Stimulated activated effector memory CD8-positive, alpha-beta T cell treated with anti-CD3 and anti-CD28 coated beads, Interleukin-12 subunit alpha, Interleukin-12 subunit beta, amount 100 ng/mL, for 72 hours (primary cell): ENCODE measurements at places on chromosomes 16 and 17.
A peak's percentile ranks its signal among the peaks of the same experiment; 100 is the strongest.

DNA sequence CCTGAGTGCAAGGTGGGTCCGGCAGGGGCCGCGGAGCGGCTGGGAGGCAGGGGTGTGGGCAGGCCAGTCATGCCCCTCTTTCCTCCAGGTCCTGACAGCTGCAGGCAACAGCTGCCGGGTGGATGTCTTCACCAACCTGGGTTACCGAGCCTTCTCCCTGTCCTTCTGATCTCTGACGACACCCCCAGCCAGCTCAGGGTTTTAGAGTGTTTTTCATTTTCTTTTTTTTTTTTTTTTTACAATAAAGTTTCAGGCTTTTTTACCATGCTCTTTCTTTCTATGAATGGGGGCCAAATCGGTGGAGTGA, 3.6 kb downstream of the THOC6 start:
- DNase-seq: no peak

GRCh38 chr16:11667824-11668622, at the start of gene SNN:
SNN (plus strand) TSS chr16:11668455; CDS start chr16:11676060, 7,605 bp downstream.
- DNase-seq: peak; percentile 82

DNA sequence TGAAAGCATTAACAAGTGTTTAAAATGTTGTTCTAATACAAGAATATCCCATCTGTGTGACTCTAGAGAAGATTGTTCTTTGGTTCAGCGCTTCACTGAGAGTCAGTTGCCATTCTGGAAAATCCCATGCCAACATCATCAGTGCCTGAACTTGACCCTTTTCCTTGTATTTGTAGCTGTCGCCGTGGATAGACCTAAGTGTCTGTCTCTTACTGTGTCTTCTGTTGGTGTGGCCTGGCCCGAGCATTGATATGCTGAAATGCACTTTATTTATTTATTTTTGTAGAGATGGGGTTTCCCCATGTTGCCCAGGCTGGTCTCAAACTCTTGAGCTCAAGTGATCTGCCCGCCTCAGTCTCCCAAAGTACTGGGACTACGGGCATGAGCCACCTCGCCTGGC, 76.0 kb downstream of the MYH11 start:
- no peak for DNase-seq

- no peak for DNase-seq
Measured at GRCh38 chr16:85988723-85989313, 89.9 kb downstream of the IRF8 start.

- DNase-seq: no peak
Measured at GRCh38 chr17:65515959-65516948, 45.2 kb downstream of the AXIN2 start.

DNA sequence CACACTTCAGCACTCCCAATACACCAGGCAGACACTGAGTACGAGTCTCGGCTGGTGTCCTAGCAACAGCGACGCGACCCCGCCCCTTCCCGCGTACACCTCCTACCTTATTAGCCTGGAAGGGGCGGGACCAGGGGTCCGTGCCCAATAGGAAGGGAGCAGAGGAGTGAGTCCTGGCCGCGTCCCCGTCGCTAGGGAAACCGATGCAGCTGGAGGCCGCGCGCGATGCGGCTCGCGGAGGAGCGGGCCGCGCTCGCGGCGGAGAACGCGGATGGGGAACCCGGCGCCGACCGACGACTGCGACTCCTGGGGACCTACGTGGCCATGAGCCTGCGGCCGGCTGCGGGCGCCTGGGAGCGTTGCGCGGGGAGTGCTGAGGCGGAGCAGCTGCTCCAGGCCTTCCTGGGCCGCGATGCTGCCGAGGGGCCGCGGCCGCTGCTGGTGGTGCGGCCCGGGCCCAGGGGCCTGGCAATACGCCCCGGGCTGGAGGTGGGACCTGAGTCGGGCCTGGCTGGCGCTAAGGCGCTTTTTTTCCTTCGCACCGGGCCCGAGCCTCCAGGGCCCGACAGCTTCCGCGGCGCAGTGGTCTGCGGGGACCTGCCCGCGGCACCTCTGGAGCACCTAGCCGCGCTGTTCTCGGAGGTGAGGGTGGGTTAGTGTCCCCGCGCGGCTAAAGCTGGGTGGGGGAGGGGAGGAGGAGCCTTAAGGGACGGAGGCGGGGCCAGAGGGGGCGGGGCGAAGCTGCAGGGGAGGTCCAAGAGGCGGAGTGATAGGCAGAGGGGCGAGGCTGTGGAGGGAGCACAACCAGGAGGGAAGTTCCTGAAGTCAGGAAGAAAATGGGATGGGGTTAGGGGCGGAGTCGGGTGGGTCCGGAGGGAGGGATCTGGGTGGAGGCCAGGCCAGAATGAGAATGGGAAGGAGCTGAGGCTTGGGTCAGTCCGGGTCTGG, at the start of gene DNAH9:
DNAH9 (plus strand) TSS at position 197 of the 948 bp plus-strand sequence; CDS start at position 226, 29 bp downstream.
- no peak for DNase-seq

DNA sequence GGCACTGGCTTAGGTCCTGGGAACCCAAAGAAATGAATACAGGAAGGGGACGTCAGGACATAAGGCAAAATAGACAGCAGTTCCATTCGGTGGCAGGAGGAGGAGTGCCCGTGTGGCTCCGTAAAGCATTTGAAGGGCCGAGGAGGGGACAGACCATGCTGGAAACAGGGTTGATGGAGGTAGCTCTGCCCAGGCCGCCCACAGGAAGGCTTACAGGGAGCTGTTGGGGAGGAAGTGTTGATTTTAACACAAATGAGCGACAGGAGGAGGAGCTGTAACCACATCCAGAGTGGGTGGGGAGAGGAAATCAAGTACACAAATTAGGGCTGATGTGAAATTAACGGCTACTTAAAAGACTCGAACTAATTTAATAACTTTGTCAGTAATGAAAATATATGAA, 54.6 kb downstream of the RBFOX3 start:
- DNase-seq: no peak

DNA sequence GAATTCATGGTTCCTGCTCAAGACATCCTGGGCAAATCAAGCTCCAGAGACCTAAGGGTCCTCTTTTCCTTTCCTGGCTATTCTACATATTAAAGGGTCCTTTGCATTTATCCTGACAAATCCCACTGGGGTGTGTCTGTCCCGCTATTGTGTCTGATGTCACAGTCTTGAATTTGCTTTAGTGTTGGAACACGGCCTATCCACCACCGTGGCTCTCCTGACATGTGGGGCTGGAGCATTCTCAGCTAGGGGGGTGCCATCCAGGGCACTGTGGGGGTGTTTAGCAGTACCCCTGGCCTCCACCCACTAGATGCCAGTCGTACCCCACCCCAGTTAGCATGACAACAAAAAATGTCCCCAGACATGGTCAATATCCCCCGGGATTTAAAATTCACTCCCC, 92.9 kb downstream of the IRF8 start:
- DNase-seq: no peak

GRCh38 chr16:86554599-86554916, 477 bp downstream of the MTHFSD start:
- no peak for DNase-seq

GRCh38 chr17:62805234-62805633, 2.9 kb downstream of the MARCHF10 start:
- no peak for DNase-seq
